HEK293T (cell line): ENCODE measurements at places on chromosomes 2 and 18.

GRCh38 chr18:74796841-74797576 is 199.3 kb downstream of the ZNF407 start:
- DNase-seq = no peak

GRCh38 chr2:109193807-109194619 is 65.0 kb downstream of the SH3RF3 start:
- DNase-seq = no peak

DNA sequence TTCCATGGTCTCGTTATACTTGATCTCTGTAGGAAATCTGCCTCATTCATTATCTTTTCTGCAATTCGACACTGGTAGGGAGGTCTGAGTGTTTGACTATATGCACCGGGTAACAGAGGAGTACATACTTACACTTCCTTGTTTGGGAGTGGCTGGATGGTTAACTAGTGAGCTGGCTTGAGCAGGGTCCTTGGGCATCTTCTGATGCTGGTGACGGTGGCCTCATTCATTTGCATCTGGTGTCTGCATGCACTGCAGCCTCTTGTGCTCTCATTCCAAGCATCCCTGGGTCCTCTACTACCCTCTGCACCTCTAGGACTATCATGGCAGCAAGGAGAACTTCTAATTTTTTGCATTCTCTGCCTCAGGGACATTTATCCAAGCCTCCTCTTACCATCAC is 100.0 kb upstream of the TCF4 start:
- DNase-seq = no peak

- peak; percentile 39 for DNase-seq
These were observed 1.3 kb downstream of the ERICH2 start for GRCh38 chr2:170771421-170771937.

- no peak for DNase-seq
These were observed 23.9 kb downstream of the MEP1B start for GRCh38 chr18:32213693-32214092.

GRCh38 chr2:33099989-33100388 is 153.2 kb downstream of the LTBP1 start:
- DNase-seq = no peak

DNA sequence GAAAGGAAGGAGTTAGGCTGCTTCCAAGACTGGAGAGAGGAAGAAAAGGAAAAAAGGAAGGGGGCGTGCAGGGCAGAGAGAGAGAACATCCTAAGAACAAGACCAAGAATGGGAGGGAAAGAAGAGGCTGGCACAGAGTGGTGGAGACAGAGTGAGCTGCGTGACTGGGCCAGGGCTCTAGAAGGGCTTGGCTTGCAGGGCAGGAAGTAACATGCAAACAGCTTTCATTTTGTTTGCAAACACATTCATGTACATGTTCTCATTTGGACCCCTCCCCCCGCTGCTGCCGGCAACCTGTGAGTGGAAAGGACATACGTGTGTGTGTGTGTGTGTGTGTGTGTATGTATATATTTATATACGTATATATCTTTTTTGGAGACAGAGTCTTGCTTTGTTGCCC is 46.8 kb upstream of the DNMT3A start:
- no peak for DNase-seq
